8988T (cell line): ENCODE measurements at places on chromosomes 5 and 9.

DNA sequence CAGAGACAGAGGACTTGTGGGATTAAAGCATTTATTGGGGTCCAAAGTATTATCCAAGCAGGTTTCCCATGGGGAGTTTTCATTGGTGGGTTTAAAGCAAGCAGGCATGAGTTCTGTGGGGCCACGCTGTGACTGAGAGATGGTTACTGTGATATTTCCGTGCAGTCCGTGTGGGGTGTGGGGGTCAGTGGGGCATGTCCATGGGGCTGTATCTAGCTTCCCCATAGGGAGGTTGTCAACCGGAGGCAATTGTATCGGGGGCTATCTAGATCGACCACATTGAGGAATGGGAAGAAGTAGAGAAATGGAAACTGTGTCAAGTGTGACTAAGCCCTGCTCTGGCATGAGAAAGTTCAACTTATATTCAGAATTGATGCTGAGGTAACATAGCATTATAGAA lies 7.1 kb upstream of the RPS23 start:
- no peak for DNase-seq

- peak; percentile 33 for DNase-seq
Measured at GRCh38 chr5:123035918-123036390, 571 bp downstream of the PPIC start.

GRCh38 chr5:6827526-6828219 lies 114.4 kb downstream of the TENT4A start:
- DNase-seq, result no peak

GRCh38 chr5:170863646-170864045 lies 1.8 kb downstream of the RANBP17 start:
- DNase-seq, result no peak

DNA sequence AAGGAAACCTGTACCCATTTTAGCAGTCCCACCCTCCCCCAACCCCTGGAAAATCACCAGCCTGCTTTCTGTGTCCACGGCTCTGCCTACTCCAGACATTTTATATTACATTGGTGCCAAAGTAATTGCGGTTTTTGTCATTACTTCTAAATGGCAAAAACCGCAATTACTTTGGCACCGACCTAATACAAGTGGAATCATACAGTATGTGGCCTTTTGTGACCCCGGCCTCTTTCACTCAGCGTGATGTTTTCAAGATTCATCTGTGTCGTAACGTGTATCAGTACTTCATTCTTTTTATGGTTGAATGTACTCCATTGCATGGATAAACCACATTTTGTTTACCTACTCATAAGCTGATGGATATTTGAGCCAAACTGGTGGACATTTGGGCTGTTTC lies 9.7 kb upstream of the ORM1 start:
- DNase-seq, result no peak

- DNase-seq, result no peak
Measured at GRCh38 chr9:114450833-114451706, 54.2 kb downstream of the WHRN start.

DNA sequence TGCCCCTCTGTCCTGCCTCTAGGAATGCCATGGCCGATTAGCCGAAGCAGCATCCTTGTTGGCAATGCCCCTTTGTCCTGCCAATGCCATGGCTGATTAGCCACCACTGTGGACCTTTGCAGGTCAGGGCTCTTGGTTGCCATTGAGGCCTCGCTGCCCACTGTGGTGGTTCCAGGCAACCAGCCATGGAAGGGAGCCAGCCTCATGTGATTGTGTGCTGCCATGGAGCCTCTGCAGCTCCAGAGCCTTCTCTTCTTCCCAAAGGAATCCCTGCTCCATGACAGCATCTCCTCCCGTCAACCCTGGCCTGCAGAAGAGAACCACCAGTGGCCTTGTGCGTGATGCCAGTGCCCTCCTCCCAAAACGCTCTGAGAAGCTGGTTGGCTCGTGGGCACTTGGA lies 187.0 kb downstream of the CACNA1B start:
- DNase-seq, result no peak

- no peak for DNase-seq
Measured at GRCh38 chr5:107806271-107806670, 135.5 kb upstream of the EFNA5 start.

- no peak for DNase-seq
Measured at GRCh38 chr9:119951591-119951990, 582.4 kb upstream of the BRINP1 start.

GRCh38 chr5:1316588-1317340 lies 21.9 kb upstream of the TERT start:
- DNase-seq, result peak; percentile 26

- DNase-seq, result no peak
Measured at GRCh38 chr9:126906091-126906490, 8.5 kb upstream of the RALGPS1 start.

- DNase-seq, result no peak
Measured at GRCh38 chr5:134561871-134562296, 36.4 kb downstream of the JADE2 start.

DNA sequence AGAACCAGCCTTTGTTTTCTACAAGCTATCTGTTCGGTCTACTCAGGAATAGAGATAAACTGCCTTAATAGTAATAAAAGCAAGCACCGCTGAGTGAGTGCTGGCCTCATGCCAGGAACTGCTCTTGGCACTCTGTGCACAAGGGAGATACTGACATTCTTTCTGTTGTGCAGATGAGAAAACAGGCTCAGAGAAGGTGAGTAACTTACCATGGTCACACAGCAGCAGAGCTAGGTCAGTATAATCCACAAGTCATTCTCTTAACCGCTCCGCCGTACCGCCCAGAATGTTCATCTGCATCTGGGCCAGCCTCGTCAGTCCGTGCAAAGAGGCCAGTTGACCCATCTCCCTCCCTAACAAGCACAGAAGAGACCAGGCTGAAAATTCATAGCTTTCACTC lies 27.4 kb downstream of the QRFP start:
- DNase-seq, result no peak

DNA sequence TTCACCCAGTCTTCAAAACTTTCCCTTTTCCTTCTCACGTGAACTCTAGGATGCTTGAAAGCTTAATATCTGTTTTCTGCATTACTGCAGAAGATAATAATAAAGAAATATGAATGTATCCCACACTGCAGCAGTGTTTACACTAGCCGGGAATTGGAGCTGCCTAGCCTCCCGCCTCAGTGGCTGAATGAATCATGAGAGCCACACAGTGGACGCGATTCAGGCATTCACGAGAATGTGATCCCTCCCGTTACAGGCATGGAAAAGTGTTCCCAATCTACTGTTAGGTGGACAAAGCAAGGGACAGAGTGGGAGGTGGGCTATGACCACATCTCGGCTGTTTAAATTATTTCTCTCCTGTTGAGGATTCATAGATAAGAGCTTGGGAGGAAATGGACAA lies 69.4 kb upstream of the CTSL start:
- no peak for DNase-seq

DNA sequence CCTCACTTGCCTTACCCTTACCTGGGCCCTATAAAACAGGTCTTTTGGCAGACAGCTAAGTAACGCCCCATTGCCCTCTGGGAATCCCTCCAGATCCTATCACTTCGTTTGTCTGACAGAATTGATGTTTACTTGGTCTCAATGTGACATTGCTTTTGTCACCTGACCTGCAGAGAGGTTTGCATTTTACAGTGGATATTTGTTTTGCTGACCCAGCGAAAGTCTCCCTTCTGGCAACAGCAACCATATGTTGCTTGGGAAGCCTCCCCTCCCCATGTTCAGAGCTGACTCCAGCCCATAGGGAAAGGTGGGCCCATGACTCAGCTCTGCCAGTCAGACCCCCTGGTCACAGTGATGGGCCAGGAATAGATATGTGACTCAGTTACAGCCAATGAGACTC lies 54.0 kb upstream of the LARP1 start:
- DNase-seq, result no peak

GRCh38 chr9:94714494-94714893 lies 12.0 kb upstream of the AOPEP start:
- no peak for DNase-seq

DNA sequence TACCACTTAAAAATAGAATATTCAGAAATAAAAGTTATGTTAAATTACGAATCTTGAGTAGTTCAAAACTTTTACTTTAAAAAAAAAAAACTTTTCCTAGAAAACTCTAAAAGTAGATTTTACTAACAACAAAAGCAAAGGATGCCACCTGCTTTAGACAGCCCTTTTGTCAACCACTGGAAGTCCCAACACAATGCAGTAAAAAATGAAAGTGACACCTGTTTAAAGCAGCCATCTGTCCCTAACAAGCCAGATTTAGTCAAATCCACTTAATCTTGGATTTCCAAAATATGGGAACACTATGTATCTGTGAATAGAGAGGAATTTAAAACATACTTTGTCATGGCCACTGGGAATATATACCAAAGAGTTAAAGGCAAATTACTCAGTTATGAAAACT lies 3.8 kb downstream of the RFX3 start:
- DNase-seq, result no peak

DNA sequence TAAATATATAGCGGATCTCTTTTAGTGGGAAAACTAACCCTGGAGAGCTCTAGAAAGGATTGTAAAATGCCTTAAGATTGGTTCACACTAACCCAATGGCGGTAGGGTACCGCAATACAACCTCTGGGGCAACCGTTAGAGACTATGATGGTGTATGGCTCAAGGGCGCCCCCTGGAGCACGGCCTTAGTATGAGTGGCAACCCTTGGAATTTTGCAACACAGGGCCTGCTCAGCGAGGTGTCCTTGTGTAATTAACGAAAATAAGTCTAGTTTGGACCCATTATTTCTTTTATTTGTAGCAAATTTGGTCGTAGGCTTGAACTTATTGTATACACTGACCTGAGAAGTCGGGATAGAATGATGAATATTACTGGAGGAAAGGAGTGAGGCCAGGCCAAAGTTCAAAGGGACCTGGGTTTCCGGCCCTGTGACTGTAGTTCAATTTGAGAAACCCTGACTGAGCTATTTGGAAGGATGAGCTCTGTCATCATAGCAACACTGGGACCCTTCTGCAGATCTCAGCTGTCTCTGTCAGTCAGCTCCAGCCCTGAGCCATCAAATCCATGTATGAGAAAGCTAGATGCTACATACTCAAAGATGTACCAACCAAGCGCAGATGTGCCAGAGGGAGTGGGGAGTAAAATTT lies 54.8 kb downstream of the CAMK4 start:
- no peak for DNase-seq

GRCh38 chr5:107235167-107235566 lies 435.6 kb downstream of the EFNA5 start:
- no peak for DNase-seq

- DNase-seq, result no peak
Measured at GRCh38 chr5:173029499-173029921, 26.6 kb upstream of the CREBRF start.

GRCh38 chr9:13505797-13506196 lies 226.3 kb upstream of the MPDZ start:
- DNase-seq, result no peak

DNA sequence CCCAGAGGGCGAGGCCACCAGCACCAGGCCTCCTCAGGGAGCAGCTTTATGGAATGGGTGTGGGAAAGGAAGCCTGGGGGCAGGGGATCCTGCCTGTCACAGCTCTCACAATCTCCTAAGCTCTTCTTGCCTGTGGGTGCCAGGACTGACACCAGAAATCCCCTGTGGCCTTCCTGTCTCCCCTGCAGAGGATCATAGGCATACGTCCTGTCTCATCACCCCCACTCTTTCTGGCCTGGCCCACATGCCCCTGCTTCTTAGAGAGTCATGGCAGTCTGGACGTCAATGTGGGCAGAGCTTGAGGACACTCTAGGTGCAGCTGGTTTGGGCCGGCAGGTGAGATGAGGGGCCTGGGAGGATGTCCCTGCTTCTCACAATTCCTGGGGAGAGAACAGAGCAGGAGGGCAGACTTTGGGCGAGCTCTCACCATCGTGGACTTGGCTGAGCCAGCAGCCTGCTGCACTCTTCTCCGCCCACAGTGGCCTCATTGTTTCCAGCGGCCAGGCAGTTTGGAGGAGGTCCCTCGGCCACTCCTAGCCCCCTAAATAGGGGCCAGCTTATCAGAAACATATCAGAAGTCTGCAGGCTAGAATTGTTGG lies 67.3 kb upstream of the ZFR start:
- no peak for DNase-seq

DNA sequence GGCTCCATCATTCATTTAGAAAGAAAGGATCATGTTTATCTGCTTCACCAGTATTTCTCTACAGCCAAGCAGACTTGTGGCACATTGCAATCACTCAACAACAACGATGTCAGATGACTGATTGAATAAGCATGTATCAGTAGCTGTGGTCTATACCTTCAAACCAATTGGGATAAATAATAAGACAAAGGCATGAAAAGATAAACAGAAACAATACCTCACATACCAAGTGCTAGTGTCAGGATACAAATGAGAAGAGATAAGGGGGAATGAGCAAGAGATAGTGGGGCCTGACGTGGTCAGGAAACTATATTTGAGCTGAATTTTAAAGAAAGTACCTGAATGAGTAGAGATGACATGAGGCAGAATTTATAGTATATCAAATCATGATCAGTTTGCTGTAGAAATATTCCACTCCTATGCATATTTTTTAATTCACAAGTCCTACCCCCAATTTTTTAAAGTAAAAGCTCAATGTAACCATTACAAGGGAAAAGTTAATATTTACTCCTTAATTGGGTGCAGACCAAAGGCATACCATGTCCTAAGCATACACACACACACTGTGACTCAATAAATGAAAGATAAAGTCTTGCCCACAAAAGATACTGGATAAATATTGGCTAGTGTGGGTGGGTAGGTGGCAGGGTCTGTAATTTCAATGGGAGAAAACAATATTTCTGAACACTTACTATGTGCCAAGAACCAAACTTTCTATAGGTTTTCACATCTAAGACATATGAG lies 284.5 kb downstream of the SPOCK1 start:
- no peak for DNase-seq

DNA sequence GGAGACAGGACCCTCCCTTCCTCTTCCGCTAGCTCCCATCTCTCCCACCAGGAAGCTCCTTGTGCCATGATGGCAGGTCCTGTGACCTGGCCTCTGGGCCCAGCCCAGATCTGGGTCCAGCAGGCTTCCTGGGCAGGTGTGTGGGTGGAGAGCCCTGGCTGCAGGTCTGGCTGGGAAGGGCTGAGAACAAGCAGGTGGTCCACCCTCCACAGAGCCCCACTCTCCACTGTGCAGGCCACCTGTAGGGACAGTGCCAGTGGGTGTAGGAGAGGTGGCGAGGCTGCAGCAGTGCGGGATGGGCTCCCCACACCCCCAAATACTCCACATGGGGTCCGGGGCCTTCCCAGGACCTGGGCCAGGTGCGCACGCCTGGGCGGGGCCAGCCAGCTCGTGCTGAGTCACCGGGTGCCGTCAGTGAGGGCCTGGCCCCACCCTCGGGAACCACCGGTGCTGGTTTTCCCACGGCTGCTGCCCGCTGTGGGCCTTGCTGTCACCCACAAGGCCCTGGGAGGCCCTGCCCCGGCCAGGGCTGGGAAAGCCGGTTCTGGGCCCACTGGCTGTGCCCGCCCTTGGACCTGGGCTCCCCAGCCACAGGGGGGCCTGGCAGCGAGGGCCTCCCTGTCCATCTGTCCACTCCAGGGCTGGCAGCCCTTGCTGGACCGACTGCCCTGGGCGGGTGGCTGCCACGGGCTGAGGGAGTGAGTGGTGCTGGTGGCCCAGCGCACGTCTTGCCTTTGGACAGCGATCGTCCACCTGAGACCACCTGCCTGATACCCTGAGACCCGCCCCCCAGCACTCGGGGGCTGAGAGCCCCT lies 9.3 kb upstream of the NRARP start:
- peak; percentile 82 for DNase-seq
